NAMALWA (cell line): ENCODE measurements at places on chromosomes 13 and 19.

GRCh38 chr19:48476176-48476575 lies 7.0 kb downstream of the CYTH2 start:
- no peak for DNase-seq

DNA sequence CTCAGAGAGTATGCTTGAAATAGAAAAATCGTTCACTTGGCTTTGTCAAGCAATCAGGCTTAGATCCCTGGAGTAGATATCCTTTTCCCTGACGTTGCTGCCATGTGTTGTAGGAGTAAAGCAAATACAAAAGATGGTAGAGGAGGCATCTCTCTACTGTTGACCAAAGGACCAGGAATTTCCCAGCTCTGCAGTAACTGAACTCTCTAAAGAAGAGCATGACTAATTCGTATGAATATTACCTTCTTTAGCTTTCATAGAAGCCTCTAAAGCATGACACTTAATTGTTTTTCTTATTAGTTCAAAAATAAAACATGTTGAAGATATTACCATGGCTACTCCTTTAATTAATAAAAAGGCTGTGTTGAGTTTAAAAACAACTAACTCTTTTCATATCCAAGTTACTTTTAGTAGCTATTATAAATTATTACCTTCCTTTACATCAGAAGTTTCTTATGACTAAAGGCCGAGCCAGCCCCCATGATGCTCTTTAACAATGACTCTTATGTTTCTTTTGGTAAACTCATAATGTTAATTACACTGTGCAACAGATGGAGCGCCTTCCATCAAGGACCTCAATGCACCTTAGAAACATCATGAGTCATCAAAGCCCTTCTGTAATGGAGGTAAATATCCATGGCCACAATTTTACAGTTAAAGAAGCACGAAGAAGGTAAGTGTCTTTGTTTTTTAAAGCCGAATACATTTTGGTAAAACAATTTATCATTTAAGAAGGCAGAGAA lies 352.4 kb downstream of the KLF5 start:
- no peak for DNase-seq

DNA sequence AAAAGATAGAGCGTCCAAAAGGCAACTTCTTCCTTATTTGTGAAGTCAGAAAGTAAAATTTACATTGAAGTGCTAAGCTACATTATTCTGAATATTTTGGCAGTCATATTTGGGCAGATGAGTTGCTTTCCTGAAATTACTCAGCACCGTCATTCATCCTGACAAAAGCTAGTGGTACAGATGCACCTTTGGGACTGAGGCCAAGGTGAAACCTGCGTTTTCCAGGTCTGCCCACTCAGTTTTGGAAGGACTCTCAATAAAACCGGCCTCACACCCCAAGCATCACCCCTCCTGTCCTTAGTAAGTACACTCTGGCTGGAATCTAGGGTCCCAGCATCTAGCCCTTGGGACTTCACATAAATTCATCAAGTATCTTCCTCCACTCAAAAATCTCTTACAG lies 187.5 kb downstream of the TM9SF2 start:
- DNase-seq, result no peak

DNA sequence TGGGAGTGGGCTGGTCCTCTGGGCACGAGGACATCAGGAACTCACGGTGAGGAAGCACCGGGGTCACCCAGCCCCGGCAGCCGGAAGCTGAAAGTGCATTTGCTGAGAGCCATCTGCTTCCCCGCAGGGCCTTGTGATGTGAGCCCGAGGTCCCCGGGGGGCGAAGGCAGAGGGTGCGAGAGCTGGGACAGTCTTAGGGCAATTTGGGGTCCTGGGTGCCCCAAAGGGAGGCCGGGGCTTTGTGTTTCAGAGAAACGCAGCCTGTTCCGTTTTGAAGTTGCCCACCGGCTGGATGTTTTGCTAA lies 4.8 kb downstream of the F2RL3 start:
- DNase-seq, result peak; percentile 81

GRCh38 chr19:2820112-2820702 lies 539 bp downstream of the ZNF554 start:
- DNase-seq, result peak; percentile 57

GRCh38 chr13:94268661-94269060 lies 210.8 kb downstream of the DCT start:
- no peak for DNase-seq

DNA sequence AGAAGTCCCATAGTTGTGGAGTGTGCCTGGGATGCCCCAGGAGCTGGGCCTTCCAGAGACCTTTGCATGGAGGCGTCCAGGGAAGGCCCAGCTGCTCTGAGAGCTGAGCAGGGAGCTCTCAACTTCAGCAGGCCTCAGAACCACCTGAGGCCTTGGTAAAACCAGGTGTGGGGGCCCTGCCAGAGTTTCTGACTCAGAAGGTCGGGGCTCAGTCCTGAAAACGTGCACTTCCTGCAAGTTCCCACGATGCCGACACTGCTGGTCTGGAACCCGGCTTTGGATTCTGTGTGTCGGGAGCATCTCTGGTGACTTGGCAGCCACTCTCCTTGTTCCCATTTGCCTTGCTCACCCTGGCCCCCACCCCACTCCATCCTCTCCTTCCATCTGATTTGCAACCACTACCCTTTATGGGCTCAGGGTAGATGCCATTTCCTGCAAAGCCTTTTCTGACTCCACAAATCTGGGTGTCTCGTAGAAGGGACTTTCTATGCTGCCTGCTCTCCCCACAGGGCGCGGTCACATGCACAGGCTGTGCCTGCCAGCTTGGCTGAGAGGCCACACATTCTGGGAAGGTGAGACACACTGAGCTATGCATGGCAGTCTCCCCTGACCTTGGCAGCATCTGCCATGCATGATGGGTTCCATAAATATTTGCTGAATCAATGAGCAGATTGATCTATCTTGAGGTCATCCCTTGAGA lies 244.7 kb downstream of the COL4A1 start:
- no peak for DNase-seq

- no peak for DNase-seq
Observed at GRCh38 chr13:52003541-52003940, 7.7 kb downstream of the ATP7B start.

- no peak for DNase-seq
Observed at GRCh38 chr13:27374126-27374613, 50.2 kb upstream of the GTF3A start.

GRCh38 chr13:42547612-42548011 lies 26.3 kb upstream of the TNFSF11 start:
- no peak for DNase-seq

GRCh38 chr19:2083174-2083854 lies 12.8 kb downstream of the MOB3A start:
- peak; percentile 78 for DNase-seq

- DNase-seq, result peak; percentile 64
Observed at GRCh38 chr19:55485439-55486011, 537 bp downstream of the NAT14 start.

- DNase-seq, result no peak
Observed at GRCh38 chr13:57629821-57630235, 1.7 kb upstream of the PCDH17 start.

DNA sequence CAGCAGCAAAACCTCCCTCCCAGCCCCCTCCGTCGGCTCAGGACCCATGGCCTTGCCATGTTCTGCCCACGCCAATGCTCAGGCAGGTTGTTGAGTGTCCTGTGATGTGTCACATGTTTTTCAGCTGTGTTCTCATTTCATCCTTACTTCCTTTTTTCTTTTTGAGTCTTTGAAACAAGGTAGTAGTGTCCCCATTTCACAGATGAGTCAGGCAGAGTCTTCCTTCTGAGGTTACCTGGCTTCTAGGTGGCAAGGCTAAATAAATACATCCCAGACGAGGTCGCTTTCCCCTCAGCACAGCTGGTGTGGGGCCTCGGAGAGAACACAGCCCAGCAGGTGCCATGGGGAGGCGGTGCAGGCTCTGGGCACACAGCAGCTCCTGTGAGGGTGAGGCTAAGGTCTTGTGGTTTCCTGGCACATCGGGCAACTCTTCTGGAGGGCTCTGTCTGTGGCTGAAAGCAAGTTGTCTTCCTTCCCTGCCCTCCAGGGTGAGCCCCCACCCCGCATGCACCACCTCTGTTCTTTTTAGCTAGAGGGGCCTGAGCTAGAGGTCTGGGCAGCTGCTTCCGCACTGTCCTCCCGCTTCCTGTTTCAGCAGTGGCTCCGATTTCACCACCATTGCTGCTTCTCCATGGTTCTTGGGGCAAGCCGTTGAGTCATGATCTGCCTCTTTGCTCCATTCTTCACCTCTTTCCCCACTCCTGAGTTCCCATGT lies 15.1 kb downstream of the PRAM1 start:
- DNase-seq, result no peak

DNA sequence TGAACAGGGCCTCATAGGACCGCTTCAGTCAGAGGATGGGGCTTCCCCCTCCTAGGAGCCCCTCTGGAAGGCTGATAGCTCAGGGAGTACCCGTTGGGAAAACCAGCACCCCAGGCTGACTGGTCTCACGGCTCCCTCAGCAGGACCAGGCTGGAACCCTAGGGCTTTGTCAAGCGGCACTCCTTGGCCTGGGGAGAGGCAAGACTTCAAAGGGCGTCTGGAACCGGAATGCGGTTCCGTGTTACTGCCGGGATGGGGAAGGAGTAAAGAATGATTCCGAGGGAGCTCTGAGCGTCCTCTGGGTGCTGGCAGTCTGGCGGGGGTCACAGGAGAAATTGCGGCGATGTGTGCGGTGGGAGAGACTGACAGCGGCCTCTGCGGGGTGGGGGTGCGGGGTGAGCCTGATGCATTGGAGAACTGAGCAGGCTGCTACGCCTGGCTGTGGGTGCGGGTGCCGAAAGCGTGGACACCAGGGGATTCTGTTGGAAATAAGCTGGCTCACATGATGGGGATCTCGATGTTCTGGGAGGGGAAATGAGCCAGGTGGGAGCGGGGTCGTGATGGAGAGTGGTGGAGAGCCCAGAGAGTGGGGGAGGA lies 1.9 kb downstream of the COX6B2 start:
- no peak for DNase-seq

DNA sequence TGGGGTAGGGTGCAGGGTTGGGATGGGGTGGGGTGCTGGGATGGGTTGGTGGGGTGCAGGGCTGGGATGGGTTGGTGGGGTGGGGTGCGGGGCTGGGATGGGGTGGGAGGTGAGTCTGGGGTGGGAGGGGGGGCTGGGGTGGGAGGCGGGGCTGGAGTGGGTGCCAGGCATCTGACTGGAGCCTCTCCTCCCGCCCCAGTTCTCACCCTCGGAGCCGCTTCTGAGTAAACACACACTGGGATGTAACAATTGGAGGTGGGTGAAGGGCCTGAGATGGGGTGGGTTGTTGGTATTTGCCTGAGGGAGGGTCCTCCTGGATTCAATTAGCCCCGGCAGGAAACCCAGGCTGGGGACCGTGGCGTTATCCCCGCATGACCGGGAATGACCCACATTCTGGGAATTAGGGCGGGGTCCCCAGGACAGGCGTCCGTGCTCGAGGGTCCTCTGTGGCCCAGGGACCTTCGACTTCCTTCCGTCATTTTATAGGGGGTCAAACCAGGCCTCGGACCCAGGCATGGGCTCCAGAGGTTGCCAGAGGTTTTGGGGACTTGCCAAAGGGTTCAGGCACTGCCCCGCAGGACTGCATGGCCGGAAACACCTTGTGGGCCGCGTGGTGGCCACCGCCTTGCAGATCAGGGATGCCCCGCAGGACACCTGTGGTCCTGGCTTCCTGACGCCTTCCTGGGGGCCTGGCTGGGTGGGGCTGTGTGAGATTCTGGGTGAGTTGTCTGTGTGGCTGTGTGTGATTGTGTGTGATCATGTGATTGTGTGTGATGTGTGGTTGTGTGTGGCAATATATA lies 1.4 kb downstream of the TMPRSS9 start:
- no peak for DNase-seq
